Stimulated activated CD8-positive, alpha-beta memory T cell treated with anti-CD3 and anti-CD28 coated beads, Interleukin-2, amount 100 ng/mL, for 48 hours (primary cell): ENCODE measurements at places on chromosomes 4 and X.

DNA sequence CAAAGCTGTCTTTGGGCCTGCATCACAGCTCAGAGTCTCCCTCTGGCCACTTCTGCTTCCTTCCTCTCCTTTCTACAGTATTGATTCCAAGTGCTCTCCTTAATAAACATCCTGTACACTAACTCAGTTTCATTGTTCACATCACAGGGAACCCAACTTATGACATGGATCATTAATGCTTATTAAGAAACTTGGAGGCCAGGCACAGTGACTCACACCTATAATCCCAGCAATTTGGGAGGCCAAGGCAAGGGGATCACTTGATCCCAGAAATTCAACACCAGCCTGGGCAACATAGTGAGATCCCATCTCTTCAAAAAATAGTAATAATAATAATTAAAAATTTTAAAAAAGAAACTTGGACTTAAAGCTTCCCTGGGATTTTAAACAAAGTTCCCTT, 89.2 kb upstream of the EFHC2 start:
- DNase-seq: no peak

DNA sequence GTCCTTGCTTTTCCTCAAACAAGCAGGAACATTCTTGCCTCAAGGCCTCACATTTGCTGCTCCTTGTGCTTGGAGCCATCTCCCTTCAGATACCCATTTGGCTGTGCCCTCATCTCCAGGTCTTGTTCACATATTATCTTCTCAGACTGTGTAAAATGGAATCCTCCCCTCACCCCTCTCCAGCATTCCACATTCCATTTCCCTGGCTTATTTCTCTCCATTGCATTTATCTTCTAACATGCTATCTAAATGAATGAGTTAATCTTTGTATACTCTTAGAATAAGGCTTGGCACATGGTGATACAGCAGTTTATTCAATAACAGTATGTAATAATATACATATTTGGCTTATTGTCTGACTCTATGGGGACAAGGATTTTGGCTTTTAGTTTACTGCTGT, 8.8 kb upstream of the GALNT7 start:
- DNase-seq: no peak

DNA sequence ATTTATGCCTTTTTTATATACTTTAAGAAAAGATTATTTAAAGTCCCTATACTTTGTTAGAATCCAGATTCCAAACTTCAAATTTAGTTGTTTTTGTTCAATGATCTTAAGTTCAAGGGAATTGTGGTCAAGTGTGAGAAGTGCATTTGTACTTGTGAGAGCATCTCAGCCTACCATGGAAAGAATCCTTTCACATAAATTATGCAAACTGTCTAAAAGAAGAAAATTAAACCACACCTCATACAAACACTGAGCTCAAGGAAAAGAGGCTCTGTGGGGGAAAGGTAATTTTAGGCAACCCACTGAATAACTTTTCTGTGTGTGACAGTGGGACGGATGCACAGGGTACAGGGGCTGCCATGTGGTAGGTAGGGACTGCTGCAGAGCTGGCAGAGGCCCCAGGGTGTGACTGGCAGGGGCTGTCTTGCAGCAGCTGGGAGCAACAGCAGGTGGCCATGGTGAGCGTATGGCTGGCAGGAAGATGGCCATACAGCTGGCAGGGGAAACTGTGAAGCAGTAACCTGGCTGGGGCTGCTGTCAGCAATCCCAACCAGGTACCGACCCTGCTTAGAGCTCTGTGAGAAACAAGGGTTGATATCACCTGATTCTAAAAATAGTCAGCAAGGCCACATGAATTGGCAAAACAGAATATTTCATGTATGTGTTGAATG, 130.6 kb downstream of the UGT8 start:
- DNase-seq: no peak

GRCh38 chr4:107034091-107034995, 1.8 kb downstream of the DKK2 start:
- no peak for DNase-seq

DNA sequence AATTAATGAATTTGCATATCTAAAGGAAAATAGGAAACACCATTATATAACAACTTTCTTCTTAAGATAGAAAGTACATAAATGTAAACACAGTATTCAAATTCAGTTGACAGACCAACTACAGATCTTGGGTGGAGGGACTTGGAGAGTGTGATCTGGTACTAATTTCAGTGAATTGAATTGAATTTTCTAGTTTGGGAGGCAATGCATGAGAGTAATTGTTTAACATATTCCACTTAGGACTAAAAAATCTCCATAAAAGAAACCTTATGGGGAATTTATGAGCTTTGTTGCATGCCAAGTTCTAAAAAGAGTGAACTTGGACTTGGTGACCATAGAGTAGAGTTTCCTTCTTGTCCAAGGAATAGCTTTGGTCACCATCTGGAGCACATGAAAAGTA, 261.1 kb upstream of the TTC29 start:
- no peak for DNase-seq

- no peak for DNase-seq
These were observed 24.7 kb downstream of the MID2 start for GRCh38 chrX:107850422-107850765.

DNA sequence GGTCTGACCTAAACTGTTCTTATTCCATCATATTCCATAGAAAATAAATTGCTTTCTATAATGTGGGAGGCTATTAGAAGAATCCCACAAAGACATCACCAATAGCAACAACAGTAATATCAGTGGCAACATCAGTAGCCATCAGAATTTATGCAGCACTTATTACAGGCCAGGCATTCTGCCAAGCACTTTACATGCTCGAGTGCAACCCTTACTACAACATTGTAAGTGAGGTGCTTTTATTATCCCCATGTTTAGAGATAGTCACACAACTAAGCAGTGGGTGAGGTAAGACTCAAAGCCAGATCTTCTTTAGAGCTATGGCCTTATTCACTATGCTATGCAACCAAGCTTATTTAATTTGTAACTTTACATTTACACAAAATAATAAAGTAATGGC, 317.1 kb upstream of the BMP3 start:
- no peak for DNase-seq

DNA sequence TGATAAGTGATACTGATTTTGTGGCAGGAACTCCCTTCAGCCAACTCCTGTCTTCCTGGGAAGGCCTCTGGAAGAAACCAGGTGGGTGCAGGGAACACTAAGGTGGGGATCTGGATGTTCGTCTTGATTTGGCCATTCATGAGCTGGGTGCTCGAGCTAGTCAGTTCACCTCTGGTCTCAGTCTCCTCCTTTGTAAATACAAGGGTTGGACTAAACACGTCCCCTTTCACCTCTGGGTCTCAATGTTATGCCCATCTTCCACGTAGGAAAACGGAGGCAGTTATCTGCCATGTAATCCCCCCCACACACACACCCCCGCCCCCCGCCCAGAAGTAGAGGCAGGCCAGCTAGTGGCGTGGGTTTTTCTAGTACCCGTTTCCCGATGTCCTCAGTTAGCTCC, 4.1 kb upstream of the RS1 start:
- no peak for DNase-seq

GRCh38 chr4:122346036-122346435, 32.8 kb upstream of the ADAD1 start:
- DNase-seq: no peak

GRCh38 chrX:111244235-111244750, 26.0 kb downstream of the CAPN6 start:
- no peak for DNase-seq

DNA sequence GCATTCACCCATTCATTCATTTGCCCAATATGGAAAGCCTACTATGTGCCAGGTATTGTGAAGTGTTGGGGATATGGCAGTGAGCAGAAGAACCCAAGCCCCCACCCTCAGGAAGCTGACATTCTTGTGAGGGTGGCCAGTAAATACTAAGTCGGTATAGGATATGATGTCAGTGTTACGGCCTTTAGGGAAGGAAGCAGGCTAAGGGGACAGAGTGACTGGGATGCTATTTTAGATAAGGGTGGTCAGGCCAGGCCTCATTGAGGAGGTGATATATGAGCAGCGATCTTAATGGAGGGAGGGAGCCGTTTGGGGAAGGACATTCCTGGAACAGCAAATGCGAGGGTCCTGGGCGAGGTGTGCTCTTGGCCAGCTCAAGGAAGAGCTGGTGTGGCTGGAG, 2.0 kb downstream of the ATP6AP1 start:
- no peak for DNase-seq

DNA sequence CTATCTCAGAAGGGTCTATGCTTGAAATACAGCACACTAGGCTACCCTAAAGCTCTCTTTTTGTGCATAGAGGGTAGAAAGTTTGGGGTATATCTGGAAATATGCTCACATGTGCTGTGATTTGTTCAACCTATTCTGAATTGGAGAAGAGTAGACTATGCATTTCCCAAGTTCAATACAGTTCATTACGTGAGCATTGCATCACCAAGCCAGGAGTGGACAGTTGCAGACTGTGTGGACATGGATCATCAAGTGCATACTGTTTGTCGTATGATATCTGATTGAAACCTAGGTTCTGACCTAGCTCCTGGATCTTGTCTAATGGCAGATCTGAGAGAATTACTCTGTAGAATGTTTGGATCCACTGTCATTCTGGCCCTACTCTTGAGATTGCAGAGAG, 161.1 kb downstream of the FRAS1 start:
- no peak for DNase-seq

DNA sequence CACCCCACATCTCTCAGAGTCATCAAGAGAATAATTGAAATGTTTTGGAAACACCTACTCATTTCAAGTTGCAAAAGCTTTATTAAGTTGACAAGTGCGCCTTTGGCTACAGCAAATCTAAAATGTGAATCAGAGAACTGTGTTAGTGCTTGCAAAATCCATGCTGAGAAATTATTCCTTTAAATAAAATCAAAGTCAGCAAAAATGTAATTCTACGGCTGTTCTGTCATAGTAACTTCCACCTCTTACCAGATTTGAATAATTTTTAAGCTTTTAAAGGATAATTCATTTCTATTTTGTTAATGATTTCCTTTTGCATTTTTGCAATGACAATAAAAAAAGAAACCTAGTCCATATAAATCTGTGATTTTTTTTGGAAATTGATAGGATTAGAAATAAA, 1779.1 kb downstream of the STIM2 start:
- no peak for DNase-seq

- DNase-seq: no peak
These were observed 69.8 kb upstream of the NEIL3 start for GRCh38 chr4:177239878-177240277.

DNA sequence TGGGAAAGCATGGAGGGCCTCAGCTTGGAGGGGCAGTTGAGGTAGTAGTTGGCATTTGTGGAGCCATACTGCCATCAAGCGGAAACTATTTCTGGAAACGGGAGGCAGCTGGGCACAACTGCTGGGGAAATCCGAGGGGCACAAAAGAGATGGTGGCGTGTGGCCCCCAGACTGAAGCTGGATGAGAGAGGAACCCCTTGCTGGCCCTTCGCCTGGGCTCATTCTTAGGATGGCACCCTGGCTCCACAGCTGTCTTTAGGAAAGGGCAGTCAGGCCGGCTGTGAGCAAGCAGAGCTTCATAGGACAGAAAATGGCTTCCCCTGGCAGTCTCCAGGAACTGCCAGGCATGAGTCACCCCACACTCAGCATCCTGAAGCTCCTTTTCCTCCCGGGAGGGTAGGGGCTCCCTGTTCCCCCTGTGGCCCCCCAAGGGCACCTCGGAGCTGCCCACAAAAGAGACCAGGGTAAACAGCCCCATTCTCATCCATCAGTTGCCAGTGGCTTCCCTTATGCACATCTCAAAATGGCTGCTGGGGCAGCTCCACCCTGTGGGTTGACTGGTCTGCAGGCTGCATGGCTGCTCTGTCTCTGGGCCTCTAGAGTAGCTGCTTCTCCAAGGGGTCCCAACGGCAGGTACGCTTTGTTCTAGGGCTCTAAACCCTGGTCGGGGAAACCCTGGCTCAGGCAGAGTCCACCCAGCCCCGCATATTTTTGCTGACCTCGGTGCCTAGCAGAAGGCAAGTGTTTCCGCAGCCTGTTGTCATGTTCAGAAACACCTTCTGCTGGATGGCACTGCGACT, 64.7 kb downstream of the NBDY start:
- no peak for DNase-seq

- DNase-seq: no peak
These were observed 9.5 kb upstream of the CXCR3 start for GRCh38 chrX:71627588-71628404.

- no peak for DNase-seq
These were observed 21.5 kb downstream of the ABLIM2 start for GRCh38 chr4:8136972-8137710.

DNA sequence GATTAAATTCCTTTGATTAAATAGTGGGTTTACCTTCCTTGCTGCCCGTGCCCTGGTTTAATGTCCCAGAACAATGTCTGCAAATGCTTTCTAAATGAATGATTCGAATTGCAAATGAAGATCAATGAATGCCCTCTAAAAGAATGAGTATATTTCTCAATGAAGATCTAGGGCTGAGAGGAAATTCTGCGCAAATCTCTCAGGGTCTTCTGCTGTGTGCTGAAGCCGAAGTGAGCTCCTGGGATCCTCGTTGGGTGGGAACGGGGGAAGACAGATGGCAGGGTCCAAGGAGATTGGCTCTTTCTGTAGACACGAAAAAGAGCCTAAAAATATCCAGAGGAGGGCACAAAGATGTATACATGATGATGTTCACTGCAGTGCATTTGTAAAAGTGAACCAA, 224.8 kb downstream of the STIM2 start:
- no peak for DNase-seq

GRCh38 chr4:26261405-26261804, 59.4 kb upstream of the RBPJ start:
- no peak for DNase-seq

DNA sequence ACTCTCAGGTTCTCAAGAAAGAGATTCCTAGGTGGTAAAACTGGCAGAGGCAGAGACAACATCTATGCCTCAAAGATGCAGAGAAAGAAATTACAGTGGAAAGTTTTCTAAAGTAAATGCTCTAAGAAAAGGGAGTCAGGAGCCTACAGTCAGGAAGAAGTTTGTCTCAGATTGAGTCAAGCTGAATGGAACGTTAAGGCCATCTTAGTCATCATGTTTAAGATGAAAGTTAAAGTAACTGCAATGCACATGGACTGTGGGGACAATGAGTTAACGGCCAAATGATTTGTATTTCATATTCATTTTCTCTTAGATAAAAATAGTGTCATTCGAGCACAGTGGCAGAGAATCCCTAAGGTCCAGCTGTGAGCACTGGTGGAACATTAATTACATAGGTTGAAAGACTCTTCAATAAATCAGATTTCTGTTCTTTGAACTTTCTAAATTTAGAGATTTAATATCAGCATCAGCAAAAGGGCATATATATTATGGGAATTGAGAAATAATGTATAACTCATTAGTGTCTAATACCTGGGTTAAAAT, 384.6 kb downstream of the DTHD1 start:
- DNase-seq: no peak

- DNase-seq: no peak
These were observed 117.8 kb upstream of the NOCT start for GRCh38 chr4:138897811-138898226.

GRCh38 chr4:130056286-130056685, 960.3 kb downstream of the C4orf33 start:
- DNase-seq: no peak

- DNase-seq: no peak
These were observed 2.7 kb downstream of the ALAS2 start for GRCh38 chrX:55028040-55028439.

- DNase-seq: no peak
These were observed 42.0 kb downstream of the FRMD7 start for GRCh38 chrX:132085786-132086185.

GRCh38 chr4:166039822-166040221, 166.8 kb downstream of the TLL1 start:
- no peak for DNase-seq

GRCh38 chr4:86769794-86770193, 79.4 kb downstream of the SLC10A6 start:
- DNase-seq: no peak

GRCh38 chrX:155056471-155056870, 14.5 kb downstream of the CMC4 start:
- no peak for DNase-seq

GRCh38 chr4:90078440-90078839, 48.8 kb upstream of the CCSER1 start:
- no peak for DNase-seq
